ENCODE measurements at places on chromosomes 3 and 15.

- peak; percentile 35 for DNase-seq
Observed at GRCh38 chr3:78496501-78496900, 1271.3 kb downstream of the ROBO1 start.

DNA sequence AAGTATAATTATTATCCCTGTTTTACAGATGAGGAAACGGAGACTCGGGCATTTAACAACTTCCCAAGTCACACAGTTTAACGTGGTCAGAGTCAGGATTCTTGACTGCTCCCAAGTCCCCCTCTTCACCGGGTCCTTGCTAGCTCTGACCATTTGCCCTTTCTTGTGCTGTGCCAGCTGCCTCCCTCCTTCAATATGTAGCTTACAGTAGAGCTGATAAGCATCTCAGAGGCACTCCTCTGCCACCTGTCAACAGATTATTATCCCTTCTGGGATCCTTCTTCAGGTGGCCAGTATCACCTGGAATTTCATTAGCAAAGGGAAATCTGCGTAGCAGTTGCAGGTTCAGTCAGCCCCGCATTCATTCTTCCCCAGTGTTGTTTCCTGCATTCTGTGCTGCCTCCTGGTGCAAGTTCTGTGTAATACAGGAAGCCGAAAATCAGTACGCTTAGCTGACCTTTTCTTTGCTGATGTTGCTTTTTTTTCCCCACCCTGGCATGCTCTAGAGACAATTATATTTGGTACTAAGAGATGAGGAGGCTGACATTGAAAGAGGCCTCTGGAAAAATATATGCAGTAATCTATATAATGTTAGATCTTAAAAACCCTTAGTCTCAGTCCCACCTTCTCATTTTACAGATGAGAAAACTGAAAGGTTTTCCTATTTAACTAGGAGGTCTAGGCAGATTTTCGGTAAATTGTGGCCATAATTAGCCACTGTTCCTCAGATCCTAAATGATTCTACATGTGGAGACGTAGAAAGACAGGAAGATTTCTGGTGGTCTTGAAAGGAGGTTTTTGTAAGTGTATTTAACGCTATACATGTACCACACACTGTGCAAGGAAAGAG is 24.8 kb downstream of the TMOD2 start:
- DNase-seq, result peak; percentile 78

- no peak for DNase-seq
Observed at GRCh38 chr15:33311312-33311971, 675 bp downstream of the RYR3 start.

- no peak for DNase-seq
Observed at GRCh38 chr3:100665230-100665629, 44.1 kb upstream of the TFG start.

GRCh38 chr3:112407888-112408702 is 75.1 kb downstream of the CD200 start:
- no peak for DNase-seq

DNA sequence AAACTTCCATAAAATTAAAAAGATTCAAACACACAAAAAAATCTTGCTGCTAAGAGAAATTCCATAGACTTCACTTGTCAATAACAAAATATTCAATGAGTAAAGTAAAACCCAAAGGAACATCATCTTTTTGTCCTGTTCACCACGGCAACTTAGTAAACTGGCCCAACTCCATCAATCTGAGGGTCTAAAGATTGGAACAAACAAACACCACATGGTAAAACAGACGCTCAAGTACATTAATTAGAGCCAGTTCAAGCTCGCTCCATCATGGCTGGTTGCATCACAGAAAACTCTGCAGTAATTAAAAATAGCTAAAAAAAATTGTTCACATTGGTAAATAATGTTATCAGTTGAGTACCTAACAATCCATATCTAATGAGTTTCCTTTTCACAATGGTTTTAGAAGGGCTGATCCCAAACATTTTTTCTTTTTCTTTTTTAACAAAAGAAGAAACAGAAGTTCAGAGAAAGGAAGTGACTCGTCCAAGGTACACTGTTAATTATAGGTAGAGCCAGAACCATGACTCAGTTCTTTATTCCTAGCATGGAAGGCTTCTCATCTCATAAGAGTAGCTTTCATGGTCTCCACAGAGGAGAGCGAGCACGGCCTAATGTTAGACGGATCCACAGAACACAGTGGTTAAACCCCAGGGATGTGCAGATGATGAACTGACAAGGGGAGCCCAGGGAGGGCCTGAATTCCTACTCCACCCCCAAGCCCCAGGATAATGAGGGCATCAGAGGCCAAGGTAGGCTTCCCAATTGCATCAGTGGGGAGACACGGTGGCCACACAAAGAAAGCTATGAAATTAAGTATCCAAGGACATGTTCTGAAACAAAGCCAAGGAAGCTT is 79.2 kb upstream of the ARHGEF3 start:
- DNase-seq, result no peak

GRCh38 chr3:154482507-154482906 is 52.5 kb upstream of the GPR149 start:
- DNase-seq, result no peak

DNA sequence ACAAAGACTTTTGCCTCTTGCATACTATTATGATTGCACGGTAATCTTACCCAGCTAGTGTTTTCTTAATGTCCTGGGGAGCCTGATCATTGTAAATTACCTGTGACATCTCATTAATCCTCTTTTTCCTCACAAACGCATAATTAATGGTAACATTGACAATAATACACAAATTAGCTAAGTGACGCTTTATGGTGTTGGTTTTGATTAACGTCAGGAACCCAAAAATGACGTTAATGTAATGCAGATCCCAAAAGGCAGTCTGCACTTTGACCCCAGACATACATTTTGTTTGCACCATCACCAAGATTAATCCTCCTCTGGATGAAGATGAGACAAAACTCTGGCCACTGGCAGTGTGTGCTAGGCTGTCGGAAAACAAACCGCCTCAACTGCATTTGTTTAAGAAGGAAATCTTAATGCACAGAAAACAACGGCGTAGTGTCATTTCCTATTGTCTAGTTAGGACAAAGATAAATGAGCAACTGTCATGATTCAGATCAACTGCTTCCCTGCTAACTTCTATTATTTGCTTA is 83.9 kb upstream of the CDIN1 start:
- DNase-seq, result no peak

GRCh38 chr3:37397396-37397795 is 223.0 kb upstream of the LRRFIP2 start:
- no peak for DNase-seq

- no peak for DNase-seq
Observed at GRCh38 chr3:30915782-30916181, 21.3 kb upstream of the GADL1 start.

DNA sequence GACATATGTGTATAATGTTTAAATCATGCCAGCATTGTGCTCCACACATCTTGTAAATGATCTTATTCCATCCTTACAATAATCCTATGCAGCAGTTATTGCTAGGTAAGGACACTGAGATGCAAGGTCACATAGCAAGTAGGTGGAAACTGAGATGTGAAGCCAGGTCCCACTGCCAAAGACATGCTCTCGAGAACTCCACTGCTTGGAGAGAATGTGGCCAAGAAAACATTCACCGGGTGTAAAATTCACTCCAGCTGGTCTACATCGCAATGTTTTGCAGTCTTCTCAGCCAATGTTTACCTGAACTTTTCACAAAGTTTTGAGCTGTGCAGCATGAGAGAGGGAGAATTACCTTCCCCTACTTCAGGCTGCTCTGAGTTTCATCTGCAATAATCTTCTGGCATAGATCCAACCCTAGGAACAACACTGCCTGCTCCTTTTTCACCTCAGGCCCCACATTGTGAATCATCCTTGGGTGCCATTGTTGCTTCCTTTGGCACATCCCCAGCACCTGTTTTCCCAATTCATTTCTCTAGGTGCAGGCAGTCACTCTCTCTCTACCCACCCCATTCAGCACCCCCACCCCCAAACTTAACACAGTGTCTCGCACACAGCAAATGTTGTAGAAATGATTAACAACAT is 53.5 kb upstream of the PRTG start:
- DNase-seq, result no peak

GRCh38 chr15:52790169-52790708 is at the start of gene ONECUT1:
TSS of gene ONECUT1 (minus strand) at chr15:52790336. CDS start at chr15:52789884, 452 bp downstream.
- peak; percentile 78 for DNase-seq

DNA sequence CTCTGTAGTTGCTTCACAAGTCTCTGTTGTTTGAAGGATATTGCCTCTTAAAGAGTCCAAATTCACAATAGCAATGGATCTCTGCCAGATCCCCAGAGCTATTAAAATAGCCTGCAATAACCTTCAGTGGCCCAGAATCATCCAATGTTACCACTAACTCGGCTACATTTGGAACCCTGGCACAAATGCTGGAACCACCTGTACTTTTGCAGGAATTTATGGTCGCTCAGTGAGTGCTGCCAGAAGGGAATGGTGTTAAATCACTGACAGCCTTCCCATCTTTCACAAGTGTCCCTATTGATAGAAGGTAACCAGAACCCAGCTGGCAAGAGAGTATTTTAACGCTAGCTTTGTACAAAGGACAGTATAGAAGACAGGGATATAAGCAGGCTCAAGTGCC is 298.8 kb upstream of the PLSCR5 start:
- DNase-seq, result no peak

DNA sequence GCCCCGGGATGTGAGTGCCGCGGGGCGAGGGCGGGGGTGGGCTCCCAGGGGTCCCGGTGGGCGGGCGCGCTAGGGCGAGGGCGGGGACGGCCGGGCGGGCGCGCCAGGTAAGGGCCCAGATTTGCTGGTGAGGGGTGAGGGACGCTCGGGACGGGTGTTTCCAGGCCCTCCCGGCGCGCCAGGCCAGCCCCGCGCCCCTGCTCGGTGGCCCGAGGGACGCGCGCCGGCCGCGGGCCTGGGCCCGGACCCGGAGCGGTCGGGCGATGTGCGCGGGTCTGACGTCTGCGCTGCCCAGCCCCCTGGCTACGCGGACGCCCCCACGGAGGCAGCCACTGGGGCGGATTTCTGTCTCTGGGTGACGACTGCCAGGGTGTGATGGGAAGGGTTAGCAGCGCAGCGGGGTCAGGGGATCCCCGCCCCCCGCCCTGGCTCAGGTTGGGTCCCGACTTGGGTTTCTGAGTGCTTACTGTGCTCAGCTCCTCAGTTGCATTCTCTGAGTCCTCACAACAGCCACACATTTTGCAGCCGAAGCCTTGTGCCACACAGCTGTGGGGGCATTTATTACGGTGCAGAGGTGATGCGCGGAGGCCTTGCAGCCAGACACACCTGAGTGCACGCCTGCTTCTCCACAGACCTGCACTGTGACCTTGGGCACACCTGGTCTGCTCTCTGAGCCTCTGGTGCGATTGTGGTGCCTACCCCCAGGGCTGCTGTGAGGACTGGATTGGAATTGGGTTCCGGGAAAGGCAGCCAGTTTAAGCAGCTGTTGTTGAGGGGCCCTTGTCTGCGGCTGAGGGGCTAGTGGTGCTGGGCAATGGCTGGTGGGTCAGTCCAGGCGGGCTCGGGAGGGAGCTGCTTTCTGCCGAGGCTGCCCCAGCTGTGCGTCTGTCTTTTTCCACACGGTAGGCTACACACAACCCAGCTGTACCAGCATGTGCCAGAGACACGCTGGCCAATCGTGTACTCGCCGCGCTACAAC is 523 bp downstream of the HDAC11 start:
- peak; percentile 19 for DNase-seq

DNA sequence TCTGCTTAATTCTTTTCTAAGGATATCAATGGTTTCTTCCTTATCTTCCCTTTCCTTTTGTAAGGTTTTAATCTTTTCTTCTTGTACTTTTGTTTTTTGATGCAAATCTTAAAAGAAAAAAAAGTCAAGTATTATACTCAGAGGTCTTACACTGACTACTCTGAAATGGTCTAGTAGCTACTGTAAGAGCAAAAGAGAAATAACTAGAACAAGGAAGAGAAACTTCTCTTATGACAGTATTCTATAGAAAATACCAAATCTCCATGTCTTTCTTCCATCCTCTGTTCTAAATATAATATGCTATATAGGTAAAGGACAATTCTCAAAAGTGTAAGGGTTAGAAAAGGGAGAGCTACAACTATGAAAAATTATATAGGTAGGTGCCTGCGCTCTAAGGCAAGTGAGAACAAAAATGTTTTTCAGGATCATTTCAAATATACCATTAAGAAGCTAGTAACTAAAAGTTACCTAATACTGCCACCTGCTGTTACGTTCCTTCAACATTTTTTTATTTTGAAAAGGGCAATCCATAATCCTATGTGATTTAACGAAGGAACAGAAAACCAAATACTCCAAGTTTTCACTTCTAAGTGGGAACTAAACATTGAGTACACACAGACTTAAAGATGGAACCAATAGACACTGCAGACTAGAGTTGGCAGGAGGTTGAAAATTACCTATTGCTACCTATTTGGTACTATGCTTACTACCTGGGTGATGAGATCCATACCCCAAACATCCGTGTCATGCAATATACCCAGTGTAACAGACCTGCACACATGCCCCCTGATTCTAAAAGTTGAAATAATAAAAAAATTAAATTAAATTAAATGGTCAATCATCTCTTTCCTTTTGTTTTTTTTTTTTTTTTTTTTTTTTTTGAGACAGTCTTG is 36.7 kb downstream of the CIP2A start:
- DNase-seq, result peak; percentile 67

- DNase-seq, result no peak
Observed at GRCh38 chr3:187571701-187572100, 98.5 kb downstream of the SST start.

- no peak for DNase-seq
Observed at GRCh38 chr3:55524565-55525244, 37.6 kb upstream of the WNT5A start.

DNA sequence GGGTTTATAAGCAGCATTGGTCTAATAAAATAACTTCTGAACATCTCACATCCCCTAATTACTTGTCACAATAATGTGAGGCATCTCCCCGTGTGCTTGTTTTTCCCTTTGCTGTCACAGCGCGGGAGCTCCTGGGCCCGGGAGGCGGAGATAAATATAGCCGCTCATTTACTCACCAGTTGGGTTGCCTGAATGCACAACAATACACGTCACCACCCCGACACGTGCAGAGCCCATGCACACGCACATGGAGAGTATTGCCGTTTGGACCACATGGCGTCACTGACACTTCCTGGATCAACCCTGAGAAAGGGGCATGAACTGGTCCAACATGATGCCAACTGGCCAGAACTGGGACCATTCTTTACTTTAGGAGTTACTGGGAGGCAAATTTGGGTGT is 76.2 kb downstream of the MRPL46 start:
- DNase-seq, result peak; percentile 2

GRCh38 chr3:56125358-56126005 is 342.8 kb downstream of the ERC2 start:
- DNase-seq, result peak; percentile 3

Data from DMS53 (cell line).